ENCODE measurements at places on chromosomes 3 and 15. TPM values are rescaled to one million over a fixed set of nuclear protein-coding genes. Genes with fewer than 3 reads are reported as not detected.

- H3K27me3 ChIP-seq, result no peaks in the 10 kb centered on the region
- no peaks in the 10 kb centered on the region for H3K36me3 ChIP-seq
- no peak for DNase-seq
- H3K4me3 ChIP-seq, result no peak overlapping the region
Measured at GRCh38 chr3:194787650-194788049, 102.0 kb downstream of the FAM43A start.

The PGBD4 gene
- 0.96 TPM for total RNA-seq

The GRK7 gene
- not detected for total RNA-seq

GRCh38 chr15:85380812-85381642 is 624 bp downstream of the AKAP13 start:
- H3K4me1 ChIP-seq, result peaks cover 18% of the 10 kb centered on the region

DNA sequence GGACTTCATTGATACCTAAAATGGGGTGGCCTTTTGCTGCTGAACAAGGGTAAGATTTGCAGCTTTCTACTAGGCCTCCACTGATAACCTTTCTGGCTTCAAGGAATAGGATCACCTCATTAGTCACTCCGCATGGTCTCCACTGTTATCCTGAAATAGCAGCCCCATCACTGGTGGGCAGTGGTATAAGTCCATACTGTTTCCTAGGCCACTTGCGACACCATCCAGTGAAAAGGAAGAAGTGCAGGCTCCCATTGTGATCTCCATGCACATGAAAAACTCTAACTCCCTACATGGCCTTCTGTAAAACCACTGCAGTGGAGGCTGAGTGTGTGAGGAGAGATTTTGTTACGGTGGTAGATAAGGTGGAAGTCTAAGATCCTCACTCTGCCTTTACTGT is 1455.9 kb downstream of the SI start:
- H3K36me3 ChIP-seq, result no peaks in the 10 kb centered on the region
- peak; percentile 0 for DNase-seq
- H3K4me1 ChIP-seq, result no peaks in the 10 kb centered on the region
- no peaks in the 10 kb centered on the region for H3K27me3 ChIP-seq
- no peak overlapping the region for H3K27ac ChIP-seq
- no peak overlapping the region for H3K4me3 ChIP-seq

GRCh38 chr15:71052356-71052755 is 62.9 kb upstream of the THSD4 start:
- H3K4me1 ChIP-seq, result no peaks in the 10 kb centered on the region
- H3K27ac ChIP-seq, result no peak overlapping the region
- no peaks in the 10 kb centered on the region for H3K27me3 ChIP-seq
- no peaks in the 10 kb centered on the region for H3K36me3 ChIP-seq
- no peak for DNase-seq
- no peak overlapping the region for H3K4me3 ChIP-seq

DNA sequence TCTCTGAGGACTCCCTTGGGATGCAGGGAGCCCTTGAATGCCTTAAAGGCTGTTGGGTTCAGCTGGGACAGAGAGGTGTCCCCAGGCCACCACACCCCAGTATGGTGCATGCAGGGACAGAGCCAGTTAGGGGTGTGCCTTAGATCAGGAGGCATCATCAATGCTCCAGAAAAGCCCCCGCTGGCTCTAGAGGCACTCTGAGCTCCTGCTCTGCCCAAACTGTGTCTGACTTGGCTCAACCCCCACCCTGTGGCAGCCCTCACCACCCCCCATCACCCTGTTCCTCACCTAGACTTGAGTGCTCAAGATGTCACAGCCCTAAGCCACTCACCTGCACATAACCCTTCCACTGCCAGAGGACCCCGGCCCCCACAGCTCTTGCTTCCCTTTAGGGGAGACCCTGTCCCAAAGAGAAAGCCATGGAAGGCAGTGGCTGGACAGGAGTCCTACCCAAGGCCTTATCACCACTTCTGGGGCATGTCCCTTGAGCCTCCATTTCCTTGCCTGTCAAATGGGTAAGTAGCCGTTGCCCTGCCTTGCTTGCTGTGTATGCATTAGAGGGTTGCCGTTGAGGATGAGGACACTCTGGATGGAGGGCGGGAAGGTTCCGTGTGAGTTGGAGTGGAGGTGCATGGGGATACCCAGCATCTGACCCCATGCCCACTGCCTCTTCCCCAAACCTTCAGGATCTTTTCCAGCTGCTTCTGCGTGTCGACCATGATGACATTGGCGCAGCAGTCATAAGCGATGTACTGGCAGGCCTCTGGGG is 41.4 kb downstream of the ACSBG1 start:
- no peaks in the 10 kb centered on the region for H3K4me1 ChIP-seq
- no peaks in the 10 kb centered on the region for H3K27me3 ChIP-seq
- no peaks in the 10 kb centered on the region for H3K36me3 ChIP-seq
- no peak for DNase-seq
- H3K4me3 ChIP-seq, result no peak overlapping the region

- H3K36me3 ChIP-seq, result no peaks in the 10 kb centered on the region
- peaks cover 18% of the 10 kb centered on the region for H3K4me1 ChIP-seq
- H3K27ac ChIP-seq, result peak overlapping the region; percentile 21
Measured at GRCh38 chr3:138936741-138937689, 9.9 kb downstream of the FOXL2 start.

- no peak overlapping the region for H3K27ac ChIP-seq
- no peak overlapping the region for H3K4me3 ChIP-seq
- H3K27me3 ChIP-seq, result no peaks in the 10 kb centered on the region
- H3K4me1 ChIP-seq, result no peaks in the 10 kb centered on the region
- no peaks in the 10 kb centered on the region for H3K36me3 ChIP-seq
Measured at GRCh38 chr3:49618412-49618811, 55.7 kb upstream of the APEH start.

DNA sequence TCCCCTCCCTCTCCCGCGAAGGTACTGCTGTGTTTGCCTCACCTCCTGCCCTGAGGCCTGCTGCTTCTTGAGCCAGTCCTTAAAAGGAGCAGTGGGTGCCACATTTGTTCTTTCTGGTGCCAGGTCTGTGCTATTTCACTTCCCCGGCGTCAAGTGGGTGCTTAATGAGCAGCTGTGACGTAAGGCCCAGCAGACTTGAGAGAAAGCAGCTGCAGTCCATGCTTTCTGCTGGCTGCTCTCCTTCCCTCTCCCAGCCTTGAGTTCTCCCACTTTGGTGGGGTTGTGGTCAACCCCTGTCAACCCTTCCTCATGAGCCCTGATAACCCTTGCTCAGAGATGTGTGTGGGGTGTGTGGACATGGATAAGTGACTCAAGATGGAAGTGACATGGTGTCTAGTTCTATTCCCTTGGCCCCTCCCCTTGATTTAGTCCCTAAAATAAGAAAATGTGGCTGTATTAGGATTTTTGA is 6.9 kb downstream of the INAFM2 start:
- H3K4me1 ChIP-seq, result no peaks in the 10 kb centered on the region
- H3K36me3 ChIP-seq, result no peaks in the 10 kb centered on the region
- H3K4me3 ChIP-seq, result no peak overlapping the region

GRCh38 chr15:33419701-33420100 is 108.9 kb downstream of the RYR3 start:
- no peak for DNase-seq
- no peaks in the 10 kb centered on the region for H3K4me1 ChIP-seq
- H3K4me3 ChIP-seq, result no peak overlapping the region
- H3K36me3 ChIP-seq, result no peaks in the 10 kb centered on the region
- H3K27ac ChIP-seq, result no peak overlapping the region

GRCh38 chr3:124044956-124045355 is 53.0 kb upstream of the ROPN1 start:
- H3K27me3 ChIP-seq, result peaks cover 85% of the 10 kb centered on the region
- H3K4me1 ChIP-seq, result no peaks in the 10 kb centered on the region
- no peak overlapping the region for H3K27ac ChIP-seq
- no peaks in the 10 kb centered on the region for H3K36me3 ChIP-seq
- no peak for DNase-seq

The SLC22A14 gene
- total RNA-seq, result 0.22 TPM

GRCh38 chr15:76418352-76419140 is 82.0 kb downstream of the ISL2 start:
- H3K27ac ChIP-seq, result no peak overlapping the region
- no peaks in the 10 kb centered on the region for H3K27me3 ChIP-seq
- H3K4me1 ChIP-seq, result no peaks in the 10 kb centered on the region
- no peaks in the 10 kb centered on the region for H3K36me3 ChIP-seq
- H3K4me3 ChIP-seq, result no peak overlapping the region
- no peak for DNase-seq

- H3K27me3 ChIP-seq, result peaks cover 36% of the 10 kb centered on the region
- DNase-seq, result peak; percentile 26
- no peak overlapping the region for H3K4me3 ChIP-seq
Measured at GRCh38 chr15:92383519-92384324, 10.0 kb upstream of the ST8SIA2 start.

DNA sequence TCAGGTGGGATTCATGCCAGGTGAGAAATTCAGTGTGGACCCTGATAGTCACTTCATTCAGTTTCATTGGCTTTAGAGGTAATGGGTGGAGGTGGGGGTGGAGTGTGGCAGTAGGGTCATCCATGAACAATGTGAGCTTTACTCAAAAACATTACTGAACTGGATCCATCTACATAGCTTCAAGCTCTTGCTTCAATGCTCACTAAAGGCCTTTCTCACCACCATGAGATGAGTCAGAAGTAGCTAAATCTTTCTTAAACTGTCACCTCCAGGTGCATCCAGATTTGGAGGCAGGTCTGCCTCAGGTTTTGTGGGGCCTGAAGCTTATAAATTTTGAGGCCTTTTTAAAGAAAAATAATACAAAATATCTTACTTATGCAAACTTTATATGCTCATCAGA is 363.6 kb downstream of the CHST2 start:
- no peaks in the 10 kb centered on the region for H3K4me1 ChIP-seq

DNA sequence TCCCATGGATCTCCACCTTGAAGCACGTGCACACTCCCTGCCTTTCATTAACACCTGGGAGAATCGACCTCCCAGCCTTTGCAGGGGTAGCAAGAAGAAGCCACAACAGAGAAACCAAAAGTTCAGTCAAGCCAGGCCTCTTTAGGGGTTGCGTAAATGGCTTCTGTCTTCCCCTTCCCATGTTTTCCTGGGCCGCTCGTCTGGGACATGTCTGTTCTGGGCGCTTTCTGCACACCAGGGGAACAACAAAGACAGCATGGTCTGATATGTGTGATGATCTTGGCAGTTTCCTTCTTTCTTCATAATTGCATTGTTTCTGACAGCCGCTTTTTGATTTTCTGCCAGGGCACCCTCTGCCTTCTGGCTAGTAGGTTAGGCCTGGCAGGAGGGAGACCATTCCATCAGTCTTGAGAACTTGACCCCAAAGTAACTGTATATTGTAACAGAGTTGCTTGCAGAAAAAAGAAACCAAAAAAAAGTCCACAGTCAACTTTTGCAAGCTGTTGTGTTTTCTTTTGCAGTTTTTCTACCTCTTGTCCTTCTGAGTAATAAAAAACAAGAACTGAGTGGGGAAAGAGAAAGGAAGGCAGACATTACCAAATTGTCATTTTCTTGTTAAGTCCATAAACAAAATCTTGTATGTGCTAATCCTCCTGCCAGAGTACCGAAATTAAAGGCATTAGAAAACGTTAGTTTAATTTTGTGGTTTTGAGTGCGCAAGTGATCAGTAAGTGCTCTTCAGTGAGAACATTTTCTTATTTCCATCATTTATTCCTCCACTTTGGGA is 56.0 kb upstream of the FURIN start:
- H3K4me1 ChIP-seq, result no peaks in the 10 kb centered on the region
- no peak overlapping the region for H3K27ac ChIP-seq
- no peak for DNase-seq
- H3K27me3 ChIP-seq, result no peaks in the 10 kb centered on the region

DNA sequence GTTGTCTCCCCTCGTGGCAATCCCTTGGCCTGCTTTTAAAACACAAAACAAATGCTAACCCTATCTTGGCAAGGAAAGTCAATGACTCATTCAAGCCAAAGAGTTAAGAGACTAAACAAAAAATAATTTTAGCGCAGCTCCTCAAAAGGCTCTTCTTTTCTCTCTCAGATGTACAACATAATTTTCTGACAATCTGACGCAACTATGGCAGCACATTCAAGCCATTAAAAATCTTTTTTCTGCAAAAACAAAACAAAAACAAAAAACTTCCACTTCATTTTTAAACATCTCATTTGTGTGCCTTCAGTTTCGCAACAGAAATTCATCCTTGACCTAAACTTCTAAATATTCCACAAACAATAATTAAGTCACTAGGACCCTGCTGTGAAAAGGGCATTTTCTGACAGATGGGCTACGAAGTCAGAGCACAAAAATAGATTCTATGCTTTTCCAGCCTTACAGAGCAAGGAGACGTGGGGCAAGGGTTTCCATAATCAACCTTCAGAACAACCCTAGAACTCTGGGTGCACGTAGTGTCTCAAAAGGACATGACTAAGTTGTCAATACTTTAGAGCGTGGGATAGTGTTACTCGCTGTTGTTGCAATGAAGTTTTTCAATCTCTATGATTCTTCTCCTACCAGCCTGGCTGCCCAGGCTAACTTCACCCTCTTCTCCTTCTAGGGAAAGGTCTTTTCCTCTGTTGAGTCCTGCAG is 84.3 kb downstream of the MB21D2 start:
- H3K4me1 ChIP-seq, result peaks cover 5% of the 10 kb centered on the region
- no peaks in the 10 kb centered on the region for H3K36me3 ChIP-seq
- no peaks in the 10 kb centered on the region for H3K27me3 ChIP-seq
- no peak overlapping the region for H3K4me3 ChIP-seq
- H3K27ac ChIP-seq, result no peak overlapping the region
- DNase-seq, result no peak

- DNase-seq, result no peak
- peaks cover 36% of the 10 kb centered on the region for H3K4me1 ChIP-seq
- peak overlapping the region; percentile 63 for H3K27ac ChIP-seq
- H3K27me3 ChIP-seq, result no peaks in the 10 kb centered on the region
- H3K36me3 ChIP-seq, result no peaks in the 10 kb centered on the region
Measured at GRCh38 chr3:195908694-195909581, 587 bp upstream of the TNK2 start.

GRCh38 chr3:13027154-13027553 is 46.1 kb downstream of the IQSEC1 start:
- H3K4me3 ChIP-seq, result no peak overlapping the region
- H3K27me3 ChIP-seq, result no peaks in the 10 kb centered on the region
- peaks cover 20% of the 10 kb centered on the region for H3K4me1 ChIP-seq
- H3K36me3 ChIP-seq, result no peaks in the 10 kb centered on the region
- DNase-seq, result no peak

GRCh38 chr3:52236424-52236886 is 2.5 kb downstream of the TWF2 start:
- H3K36me3 ChIP-seq, result no peaks in the 10 kb centered on the region
- peak overlapping the region; percentile 98 for H3K27ac ChIP-seq
- DNase-seq, result no peak
- no peaks in the 10 kb centered on the region for H3K27me3 ChIP-seq

GRCh38 chr3:15823092-15823491 is 25.3 kb upstream of the ANKRD28 start:
- no peaks in the 10 kb centered on the region for H3K4me1 ChIP-seq
- no peak overlapping the region for H3K4me3 ChIP-seq
- DNase-seq, result no peak
- H3K27me3 ChIP-seq, result no peaks in the 10 kb centered on the region
- no peaks in the 10 kb centered on the region for H3K36me3 ChIP-seq
- no peak overlapping the region for H3K27ac ChIP-seq

GRCh38 chr3:78529601-78530000 is 1238.2 kb downstream of the ROBO1 start:
- H3K4me3 ChIP-seq, result no peak overlapping the region
- no peaks in the 10 kb centered on the region for H3K4me1 ChIP-seq
- no peaks in the 10 kb centered on the region for H3K36me3 ChIP-seq
- no peak overlapping the region for H3K27ac ChIP-seq
